ENCODE measurements at places on chromosomes 11 and 22.

GRCh38 chr11:102268083-102268984, 49.0 kb upstream of the BIRC3 start:
- DNase-seq = peak; percentile 73

DNA sequence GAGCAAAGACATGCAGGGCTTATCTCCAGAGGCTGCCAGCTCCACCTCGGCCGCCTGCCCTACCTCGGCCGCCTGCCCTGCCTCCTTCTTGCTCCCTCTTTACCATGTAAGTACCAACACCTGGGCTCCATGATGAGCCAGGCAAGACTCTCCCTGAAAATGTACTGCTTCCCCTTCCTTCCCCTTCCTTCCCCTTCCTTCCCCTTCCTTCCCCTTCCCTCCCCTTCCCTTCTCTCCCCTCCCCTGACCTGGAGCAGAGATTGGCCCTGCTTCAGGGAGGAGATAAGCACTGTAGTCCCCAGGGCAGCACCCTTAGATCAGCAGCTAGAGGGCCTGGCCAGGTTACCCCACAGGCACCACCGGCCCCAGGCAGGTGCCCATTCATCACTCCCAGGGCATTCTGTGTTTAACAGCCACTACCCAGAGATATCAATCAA, 25.4 kb upstream of the ADORA2A start:
- no peak for DNase-seq

- no peak for DNase-seq
Observed at GRCh38 chr22:45805413-45805812, 133.8 kb downstream of the ATXN10 start.

- no peak for DNase-seq
Observed at GRCh38 chr11:8408151-8408941, 144.7 kb upstream of the LMO1 start.

DNA sequence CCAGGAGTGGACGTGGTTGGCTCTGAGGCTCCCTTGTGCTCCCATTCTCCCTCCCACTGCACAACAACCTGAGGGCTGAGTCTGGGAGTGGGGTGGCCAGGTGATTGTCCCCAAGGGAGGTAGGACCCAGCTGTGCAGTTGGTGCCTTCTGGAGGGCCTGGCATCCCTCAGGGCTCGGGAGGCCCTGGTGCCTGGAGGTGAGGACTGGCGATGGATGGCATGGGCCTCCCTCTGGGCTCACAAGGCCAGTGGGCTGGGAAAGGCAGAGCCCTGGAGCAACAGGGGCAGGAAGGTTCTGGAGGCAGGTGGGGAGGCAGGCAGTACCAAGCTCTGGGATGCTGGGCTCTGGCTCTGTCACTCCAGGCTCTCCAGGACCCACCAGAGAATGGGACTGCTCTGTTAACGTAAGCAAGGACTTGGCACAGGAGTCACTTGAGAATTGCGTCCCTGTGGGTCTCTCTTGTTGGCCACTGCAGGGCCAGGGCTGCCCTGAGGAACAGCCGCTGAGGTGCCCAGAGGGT, 114.2 kb downstream of the KCNQ1OT1 start:
- no peak for DNase-seq

DNA sequence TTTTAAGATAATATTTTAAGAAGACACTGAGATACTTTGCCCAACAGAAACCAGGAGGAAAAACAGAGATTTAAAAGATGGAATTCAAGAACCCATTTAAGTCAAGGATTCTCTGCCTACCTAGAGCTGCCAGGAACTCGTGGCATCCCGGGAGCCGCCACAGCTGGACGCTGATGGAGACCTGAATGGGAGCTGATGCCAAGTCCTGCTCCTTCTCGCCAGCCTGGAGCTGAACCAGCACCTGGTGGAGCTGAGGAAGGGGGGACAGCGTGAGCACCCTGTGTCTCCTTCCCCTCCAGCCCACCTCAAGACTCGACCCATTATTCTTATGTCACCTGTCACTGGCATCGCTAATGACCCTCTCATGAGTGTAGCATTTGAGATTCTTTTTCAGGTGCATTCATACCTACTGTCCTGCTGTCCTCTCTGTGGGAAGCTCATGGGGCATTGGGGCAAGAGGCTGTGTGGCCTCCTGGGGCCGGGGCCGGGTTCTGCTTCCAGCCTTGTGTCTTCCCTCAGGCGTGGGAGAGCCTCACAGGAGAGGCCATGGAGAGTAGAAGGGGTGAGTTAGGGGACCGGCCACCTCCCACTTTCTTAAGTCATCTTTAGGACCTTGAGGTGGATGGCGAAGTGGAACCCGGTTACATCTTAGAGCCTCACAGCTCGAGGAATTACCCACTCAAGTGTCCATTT, 70.8 kb upstream of the PITPNB start:
- no peak for DNase-seq

DNA sequence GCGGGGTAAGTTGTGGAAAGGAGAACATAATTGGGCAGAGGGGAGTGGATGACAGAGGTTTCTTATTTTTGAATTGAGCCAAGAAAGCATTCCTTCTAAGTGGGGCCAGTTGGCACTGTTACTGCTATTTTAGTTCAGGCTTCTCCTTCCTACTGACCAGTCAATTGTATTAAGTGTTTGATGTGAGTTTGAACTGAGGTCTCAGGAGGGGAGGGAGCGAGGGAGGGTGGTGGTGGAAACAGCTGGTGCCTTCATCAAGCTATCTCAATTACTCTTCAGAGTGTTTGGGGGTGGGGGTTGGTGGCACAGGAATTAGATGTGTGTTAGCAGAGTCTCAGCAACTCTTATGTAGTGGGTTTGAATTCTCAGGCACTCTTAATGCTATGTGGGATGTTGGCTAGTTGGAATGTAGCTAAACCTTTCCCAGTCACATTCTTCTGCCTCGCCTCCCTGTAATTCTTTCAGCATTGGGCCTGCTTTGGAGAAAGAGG, 14.5 kb downstream of the CTNND1 start:
- DNase-seq = no peak

DNA sequence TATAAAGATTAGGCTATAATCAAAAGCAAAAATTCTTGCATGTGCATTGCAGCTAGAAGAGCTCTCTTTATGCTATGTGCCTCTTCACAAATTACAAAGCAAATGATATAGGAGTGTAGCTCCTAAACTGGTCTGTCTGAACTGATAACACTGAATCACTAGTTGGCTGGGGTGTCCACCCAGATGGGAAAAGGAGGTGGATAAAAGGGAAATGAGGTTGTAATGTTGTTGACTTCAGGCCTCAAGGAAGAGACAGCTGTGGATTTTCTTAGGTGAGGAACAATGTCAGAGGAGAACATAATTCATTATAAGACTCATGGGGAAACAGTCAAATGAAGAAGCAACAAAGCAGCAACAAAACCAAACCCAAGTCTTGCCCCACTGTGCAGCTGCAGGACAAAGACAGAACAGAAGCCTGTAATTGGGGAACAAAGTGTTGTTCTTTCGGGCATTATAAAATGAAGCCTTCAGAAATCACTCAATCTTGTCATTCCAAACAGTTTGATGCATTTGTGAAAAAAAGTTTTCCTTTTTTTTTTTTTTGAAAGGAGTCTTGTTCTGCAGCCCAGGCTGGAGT, 130.1 kb upstream of the DDI1 start:
- DNase-seq = no peak

GRCh38 chr11:92839450-92839849, 130.0 kb upstream of the MTNR1B start:
- no peak for DNase-seq

GRCh38 chr11:74449369-74449931, 17.9 kb downstream of the KCNE3 start:
- peak; percentile 69 for DNase-seq

DNA sequence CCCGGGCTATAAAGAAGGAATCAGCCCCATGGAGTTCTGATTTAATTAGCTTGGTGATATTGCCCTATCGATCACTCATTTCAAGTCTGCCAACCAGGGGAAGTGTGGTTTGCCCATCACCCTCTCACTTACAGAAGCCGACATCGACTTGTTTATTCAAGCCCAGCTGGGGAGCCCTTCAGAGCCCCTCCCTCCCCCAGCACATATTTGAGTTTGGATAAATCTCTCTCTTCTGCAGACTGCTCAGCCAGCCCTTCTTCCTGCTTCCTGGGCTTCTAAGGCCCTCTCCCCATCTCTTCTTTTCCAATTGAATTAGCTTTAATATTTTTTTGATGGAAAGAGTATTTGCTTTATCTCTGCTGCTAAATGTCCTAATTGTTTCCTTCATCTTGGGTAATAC, 299.0 kb downstream of the MIAT start:
- no peak for DNase-seq
